SW480 (cell line): ENCODE measurements at places on chromosomes 1 and 21.
A peak's percentile ranks its signal among the peaks of the same experiment; 100 is the strongest.

GRCh38 chr1:28173980-28174297, 2.6 kb downstream of the PTAFR start:
- DNase-seq = no peak

- DNase-seq = no peak
Observed at GRCh38 chr1:97806996-97807520, 113.8 kb downstream of the DPYD start.

GRCh38 chr1:37793773-37794371, at the start of gene MANEAL:
MANEAL (plus strand) TSS chr1:37793847; CDS start chr1:37794183, 336 bp downstream.
- DNase-seq = peak; percentile 61

GRCh38 chr1:223188618-223189356, 45.7 kb upstream of the TLR5 start:
- DNase-seq = no peak

- DNase-seq = no peak
Observed at GRCh38 chr1:25432749-25433388, 2.2 kb downstream of the MACO1 start.

- no peak for DNase-seq
Observed at GRCh38 chr1:82762829-82763532, 962.2 kb downstream of the ADGRL2 start.

DNA sequence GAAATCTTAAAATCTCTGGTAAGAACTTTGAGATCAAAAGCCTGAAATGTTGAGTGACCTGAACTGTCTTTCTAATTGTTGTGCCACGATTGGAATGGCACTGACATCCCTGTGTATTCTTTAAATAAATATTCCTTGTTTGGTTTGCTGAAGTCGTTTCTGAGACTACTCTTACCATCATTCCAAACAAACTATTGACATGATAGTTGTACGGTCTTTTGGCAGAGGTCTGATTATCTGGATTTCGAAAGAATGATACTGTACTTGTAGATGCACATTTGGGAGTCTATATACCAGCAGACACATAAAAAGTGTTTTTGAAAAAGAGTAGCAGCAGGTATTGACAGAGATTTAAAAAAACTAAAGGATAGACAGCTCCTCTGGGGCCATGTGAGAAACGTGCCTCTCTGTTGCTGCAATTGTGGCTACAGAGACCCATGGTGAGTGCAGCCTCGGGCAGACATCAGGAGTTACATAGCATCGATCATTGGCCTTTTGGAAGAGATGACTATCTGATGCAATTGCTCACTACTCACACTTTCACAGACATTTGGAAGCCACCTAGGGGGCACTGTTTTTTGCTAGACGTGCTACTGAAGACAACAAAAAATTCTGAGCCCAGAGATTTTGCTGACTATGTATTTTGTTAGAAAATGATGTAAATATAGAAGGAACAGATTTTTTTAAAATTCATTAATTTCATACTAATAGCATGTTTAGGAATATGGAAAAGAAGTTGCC, 464.5 kb downstream of the KCNT2 start:
- DNase-seq = no peak

DNA sequence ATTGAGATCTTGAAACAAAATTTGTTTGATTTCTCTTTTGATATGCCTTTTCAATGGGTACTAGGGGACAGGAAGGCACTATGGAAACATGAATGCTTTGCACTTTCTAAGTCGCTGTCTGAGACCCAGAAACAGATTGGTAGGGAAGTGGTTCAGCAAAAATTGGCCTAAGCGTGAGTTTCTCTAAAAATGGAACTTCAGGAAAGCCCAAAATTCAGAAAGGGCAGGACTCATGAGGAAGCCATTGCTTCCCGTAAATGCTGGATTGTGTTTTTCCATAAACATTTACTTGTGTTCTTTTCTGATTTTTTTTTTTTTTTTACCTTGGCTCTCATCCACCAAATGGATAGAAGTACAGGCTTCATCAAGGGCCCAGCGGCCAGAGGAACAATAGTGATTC, 123.7 kb upstream of the ATP1B1 start:
- DNase-seq = no peak

- peak; percentile 46 for DNase-seq
Observed at GRCh38 chr1:228004331-228004855, 2.4 kb upstream of the WNT3A start.

DNA sequence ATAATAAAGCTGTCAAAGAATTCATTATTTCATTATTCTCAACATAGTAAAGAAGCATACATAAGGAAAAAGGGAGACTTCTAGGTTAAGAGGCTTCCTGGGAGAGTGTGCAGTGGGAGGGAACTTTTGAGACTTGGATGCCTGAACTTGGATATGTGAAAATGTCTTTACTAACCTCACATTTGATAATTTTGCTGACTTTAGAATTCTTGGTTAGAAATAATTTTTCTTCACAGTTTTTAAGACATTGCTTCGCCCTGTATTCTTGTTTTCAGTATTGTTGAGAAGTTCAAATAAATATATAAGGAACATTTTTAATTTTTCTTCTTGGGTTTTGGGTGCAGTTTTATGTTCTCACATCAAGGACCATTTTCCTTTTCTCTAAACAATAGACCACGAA, 40.0 kb downstream of the GPSM2 start:
- no peak for DNase-seq

GRCh38 chr1:82395440-82395839, 594.7 kb downstream of the ADGRL2 start:
- no peak for DNase-seq
